ENCODE measurements at places on chromosomes 1 and 21. TPM values are rescaled to one million over a fixed set of nuclear protein-coding genes. Genes with fewer than 3 reads are reported as not detected.

DLGAP3 gene
- total RNA-seq: 0.05 TPM

KPRP gene
- not detected for total RNA-seq

SPTA1 gene
- total RNA-seq: not detected

KRTAP13-2 gene
- total RNA-seq: not detected

DNA sequence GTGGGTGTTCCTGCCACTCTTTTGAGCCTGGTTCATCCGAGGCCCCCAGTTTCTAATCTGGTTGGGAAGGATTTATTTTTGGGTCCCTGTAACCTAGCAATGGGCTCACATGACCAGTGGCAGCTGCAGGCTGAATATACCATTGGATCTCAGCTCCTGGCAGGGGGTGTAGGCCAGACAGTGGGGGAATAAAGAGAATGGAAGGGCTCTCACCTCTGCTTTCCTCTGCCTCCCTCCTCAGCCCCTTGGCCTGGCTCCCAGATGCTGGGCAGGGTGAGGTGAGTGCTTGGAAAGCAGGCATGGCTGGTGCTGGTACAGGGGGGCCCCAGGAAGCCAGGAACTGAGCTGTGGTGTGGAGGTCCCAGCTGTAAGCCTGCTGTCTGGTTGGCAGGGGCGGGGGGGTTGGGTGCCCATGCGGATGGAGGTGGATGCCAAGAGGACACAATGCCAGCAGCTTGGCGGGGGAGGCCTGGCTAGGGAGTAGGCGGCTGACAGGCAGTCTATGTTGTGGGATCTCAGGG is 3.6 kb upstream of the GPR61 start:
- H3K4me3 ChIP-seq: peak overlapping the region; percentile 36
- DNase-seq: peak; percentile 53
- H3K27me3 ChIP-seq: no peaks in the 10 kb centered on the region
- no peaks in the 10 kb centered on the region for H3K36me3 ChIP-seq

- H3K4me1 ChIP-seq: no peaks in the 10 kb centered on the region
- no peak overlapping the region for H3K27ac ChIP-seq
- H3K4me3 ChIP-seq: no peak overlapping the region
- peaks cover 66% of the 10 kb centered on the region for H3K27me3 ChIP-seq
- no peak for DNase-seq
Observed at GRCh38 chr1:31795096-31795675, 20.6 kb downstream of the SPOCD1 start.

DNA sequence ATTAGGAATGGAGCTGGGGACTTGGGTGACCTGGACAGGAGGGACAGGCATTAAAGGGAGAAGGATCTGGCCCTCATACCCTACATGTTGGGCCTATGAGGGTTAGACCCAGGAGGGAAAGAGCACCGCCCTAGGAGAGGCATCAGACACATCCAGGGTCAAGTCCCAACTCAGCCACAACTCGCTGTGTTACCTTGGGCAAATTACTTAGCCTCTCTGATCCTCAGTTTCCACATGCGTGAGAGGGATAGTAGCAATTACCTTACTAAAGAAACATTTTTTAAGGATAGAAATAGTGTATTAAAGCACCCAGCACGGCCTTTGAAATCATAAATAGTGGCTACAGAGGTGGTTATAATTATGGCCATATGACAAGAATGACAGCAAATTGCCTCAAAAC is 20.1 kb upstream of the SELENON start:
- peaks cover 17% of the 10 kb centered on the region for H3K36me3 ChIP-seq
- H3K4me3 ChIP-seq: no peak overlapping the region
- H3K27ac ChIP-seq: no peak overlapping the region

DNA sequence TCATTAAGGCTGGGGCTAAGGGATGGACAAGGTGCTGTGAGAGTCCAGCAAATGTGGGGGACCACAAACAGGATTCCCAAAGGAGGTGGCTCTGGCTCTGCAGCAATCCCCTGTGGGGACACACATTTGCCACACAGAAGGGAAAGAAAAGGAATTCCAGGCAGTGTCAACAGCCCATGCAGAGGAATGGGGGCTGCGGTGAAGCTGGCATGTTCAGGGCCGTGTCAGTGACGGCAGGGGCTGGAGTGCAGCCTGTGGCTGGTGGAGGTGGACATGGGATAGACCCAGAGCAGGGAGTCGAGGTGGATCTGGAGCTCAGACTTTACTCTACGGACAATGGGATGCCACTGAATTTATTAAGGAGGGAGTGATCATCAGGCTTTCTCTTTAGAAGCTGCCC is 183.2 kb downstream of the TRABD2B start:
- H3K4me1 ChIP-seq: peaks cover 19% of the 10 kb centered on the region
- no peaks in the 10 kb centered on the region for H3K27me3 ChIP-seq
- H3K27ac ChIP-seq: no peak overlapping the region
- no peaks in the 10 kb centered on the region for H3K36me3 ChIP-seq
